ENCODE measurements at places on chromosomes 5 and 9.

DNA sequence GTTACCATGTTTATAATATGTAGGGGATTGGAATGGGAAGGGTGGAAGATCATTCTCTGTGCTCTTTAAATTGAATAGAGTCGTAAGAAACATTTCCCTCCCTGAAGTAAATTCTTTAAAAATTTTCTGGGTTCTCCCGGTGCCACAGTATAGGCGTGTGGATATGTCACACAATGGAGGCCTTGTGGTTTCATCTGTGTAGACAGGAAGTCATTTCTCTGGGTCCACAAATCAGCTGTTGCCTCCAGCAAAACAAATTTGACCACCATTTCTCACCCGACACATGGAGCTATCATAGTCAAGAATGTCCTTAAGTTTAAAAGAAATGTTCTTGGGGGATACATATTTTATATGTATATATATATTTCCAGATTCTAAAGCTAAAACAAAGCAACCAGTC is 17.4 kb downstream of the CEP78 start:
- no peak for DNase-seq

- no peak for DNase-seq
Measured at GRCh38 chr9:126802318-126803059, 2.4 kb upstream of the ZBTB43 start.

DNA sequence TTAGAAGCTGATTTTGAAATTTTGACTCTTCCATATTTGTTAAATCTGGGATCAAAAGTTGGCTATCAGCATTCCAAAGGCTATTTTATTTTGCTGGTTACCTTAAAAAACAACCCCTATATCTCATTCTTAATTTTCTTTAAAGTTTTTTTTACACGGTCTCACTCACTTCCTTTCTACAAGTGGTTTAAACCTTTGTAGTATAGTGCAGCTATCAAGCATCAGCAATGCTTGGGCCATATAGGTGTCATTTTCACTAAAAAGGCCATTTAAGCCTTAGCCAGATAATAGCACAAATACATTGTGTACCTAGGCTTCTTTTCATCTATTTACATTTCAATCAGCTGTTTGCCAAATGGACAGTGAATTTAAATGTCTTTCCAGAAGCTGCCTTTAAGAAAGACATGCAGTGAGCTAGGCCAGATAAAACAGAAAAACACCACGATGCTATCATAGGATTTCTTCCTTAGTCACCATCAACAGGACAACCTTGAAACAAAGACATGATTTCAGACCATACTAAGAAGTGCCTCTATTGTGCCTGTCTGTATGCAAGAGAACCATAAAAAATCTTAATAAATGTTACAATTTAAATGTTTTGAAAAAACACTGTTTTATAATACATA is 104.2 kb downstream of the RAPGEF6 start:
- DNase-seq = no peak

DNA sequence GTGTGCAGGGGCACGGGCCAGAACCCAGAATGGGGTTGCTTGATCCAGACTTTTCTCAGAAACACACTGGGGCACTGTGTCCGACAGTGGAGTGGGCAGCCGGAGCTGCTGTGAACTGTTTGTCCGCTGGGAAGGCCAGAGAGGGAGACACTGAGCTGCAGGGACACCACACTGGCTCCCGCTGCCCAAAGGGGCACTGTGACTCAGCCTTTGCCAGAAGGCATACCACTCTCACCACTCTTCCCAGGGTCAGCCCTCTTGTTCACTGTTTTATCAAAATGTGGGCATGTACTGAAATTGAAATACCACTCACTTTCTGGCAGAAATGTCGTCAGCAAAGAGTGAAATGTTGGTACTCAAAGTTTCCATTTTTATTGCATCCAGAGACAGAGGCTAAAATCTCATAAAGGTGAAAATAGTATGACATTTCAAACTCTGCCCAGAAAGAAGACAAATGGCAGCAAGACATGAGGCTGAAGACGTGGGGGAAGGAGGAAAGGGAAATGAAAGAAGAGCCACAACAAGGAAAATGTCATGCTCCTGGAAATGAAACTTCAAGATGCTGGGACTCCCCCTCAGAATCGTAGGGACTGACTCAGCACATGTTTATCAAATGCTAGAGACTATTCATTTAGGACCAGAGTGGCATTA is 4.5 kb upstream of the IL7R start:
- no peak for DNase-seq

DNA sequence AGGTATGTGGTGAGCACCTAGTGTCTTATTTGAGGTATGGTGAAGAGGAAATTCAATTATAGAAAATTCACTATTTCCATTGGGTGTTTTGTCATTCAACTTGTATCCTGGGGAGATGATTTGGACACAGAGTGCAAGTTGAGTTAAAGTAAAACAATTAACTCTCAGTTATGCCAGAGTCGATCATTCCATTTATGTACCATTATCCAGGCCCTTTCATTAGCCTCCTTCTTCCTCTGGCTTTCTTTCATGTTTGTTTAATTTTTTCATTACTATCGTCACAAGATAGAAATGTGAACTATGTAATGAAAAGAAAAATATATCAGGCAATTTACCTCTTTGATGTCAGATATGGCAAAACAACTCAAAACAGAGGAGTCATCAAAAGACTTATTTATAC is 1347.2 kb upstream of the NUDT12 start:
- DNase-seq = no peak

- no peak for DNase-seq
Measured at GRCh38 chr5:135576075-135576599, 2.7 kb downstream of the CXCL14 start.

GRCh38 chr9:116155698-116156039 is 2.1 kb downstream of the PAPPA start:
- no peak for DNase-seq

GRCh38 chr5:55836191-55836590 is 15.0 kb upstream of the IL31RA start:
- no peak for DNase-seq

GRCh38 chr5:61967681-61968080 is 338.3 kb upstream of the KIF2A start:
- no peak for DNase-seq

- DNase-seq = no peak
Measured at GRCh38 chr5:109125755-109126429, 283.9 kb downstream of the PJA2 start.

- no peak for DNase-seq
Measured at GRCh38 chr9:20325008-20325407, 297.3 kb downstream of the MLLT3 start.

DNA sequence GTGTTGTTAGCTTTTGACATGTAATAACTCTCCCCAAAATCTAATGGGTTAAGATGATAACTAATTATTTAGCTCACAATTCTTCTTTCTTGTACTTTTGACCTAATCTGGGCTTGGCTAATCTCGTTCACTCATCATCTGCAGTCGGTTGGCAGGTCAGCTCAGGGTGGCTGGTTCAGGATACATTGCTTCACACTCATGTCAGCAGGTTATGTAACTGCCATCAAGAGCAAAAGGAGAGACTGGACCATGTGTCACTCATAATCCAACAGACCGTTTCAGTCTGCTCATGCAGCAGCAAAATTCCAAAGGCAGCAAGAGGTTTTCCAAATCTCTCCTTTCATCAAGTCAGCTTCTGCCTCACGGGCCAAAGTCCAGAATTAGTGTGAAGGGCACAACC is 998.4 kb upstream of the CTNND2 start:
- DNase-seq = no peak

GRCh38 chr5:8299716-8300115 is 430.8 kb downstream of the MTRR start:
- DNase-seq = no peak

- DNase-seq = no peak
Measured at GRCh38 chr5:132095424-132095972, 21.9 kb downstream of the CSF2 start.

- no peak for DNase-seq
Measured at GRCh38 chr5:78328585-78329173, 31.7 kb upstream of the SCAMP1 start.

- no peak for DNase-seq
Measured at GRCh38 chr5:56696900-56697299, 118.4 kb upstream of the MAP3K1 start.

DNA sequence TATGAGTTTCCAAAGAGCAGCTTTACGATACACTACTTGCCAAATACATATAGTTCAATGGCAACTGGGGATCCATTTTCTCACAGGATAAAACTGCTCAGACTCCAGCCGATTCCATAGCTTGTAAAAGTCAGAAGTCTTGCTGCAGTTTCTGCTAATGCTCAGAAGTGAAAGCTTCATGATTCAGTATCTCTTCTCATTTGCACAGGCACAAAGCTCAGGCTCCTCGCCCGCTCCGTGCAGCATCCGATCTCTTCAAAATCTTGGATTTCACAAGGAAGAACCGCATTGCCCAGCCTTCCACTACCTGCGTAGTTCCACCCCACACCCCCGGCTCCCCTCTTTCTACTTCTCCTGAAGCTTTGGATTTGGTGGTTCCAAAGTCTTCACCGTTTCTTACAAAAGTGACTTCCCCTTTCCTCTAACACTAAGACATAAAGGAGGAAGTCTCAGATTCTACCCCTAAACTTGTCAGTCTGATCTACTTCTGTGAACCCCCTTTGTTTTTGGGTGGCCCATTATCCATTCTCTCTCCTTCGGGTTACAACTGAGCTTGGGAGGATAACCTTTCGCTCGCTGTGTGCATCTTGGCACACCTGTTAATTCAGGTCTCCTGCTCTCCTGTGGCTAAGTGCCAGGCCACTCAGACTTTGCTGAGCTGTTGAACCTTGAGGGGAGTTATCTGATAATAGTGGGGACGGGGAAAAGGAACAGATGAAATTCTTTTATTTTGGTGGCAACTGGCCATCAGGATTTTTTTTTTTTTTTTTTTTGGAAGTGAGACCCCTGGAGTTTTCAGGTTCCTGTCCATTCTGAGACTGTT is 194.1 kb downstream of the GNA14 start:
- no peak for DNase-seq

GRCh38 chr5:93273176-93273575 is 307.8 kb downstream of the NR2F1-AS1 start:
- DNase-seq = no peak

GRCh38 chr5:113188436-113188835 is 211.8 kb downstream of the DCP2 start:
- no peak for DNase-seq

DNA sequence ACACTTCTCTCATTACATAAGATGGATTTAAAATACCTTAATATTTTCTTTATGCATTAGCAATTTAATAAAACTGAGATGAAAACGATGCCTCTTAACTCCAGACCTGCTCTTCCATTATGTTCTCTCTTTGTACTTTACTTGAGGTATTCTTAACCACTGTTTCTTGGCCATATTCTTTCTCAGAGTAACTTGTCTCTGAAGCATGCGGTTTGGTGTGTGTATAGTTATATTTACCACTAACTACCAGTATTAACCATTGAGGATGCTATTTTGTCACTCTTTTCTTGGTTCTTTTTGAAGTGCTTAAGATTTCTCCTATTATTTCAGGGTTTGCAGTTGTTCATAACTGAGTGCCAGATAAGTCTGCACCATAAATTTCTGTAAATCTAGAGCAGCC is 17.9 kb downstream of the TMEM167A start:
- DNase-seq = no peak

GRCh38 chr5:639584-640213 is 27.6 kb downstream of the CEP72 start:
- DNase-seq = no peak

DNA sequence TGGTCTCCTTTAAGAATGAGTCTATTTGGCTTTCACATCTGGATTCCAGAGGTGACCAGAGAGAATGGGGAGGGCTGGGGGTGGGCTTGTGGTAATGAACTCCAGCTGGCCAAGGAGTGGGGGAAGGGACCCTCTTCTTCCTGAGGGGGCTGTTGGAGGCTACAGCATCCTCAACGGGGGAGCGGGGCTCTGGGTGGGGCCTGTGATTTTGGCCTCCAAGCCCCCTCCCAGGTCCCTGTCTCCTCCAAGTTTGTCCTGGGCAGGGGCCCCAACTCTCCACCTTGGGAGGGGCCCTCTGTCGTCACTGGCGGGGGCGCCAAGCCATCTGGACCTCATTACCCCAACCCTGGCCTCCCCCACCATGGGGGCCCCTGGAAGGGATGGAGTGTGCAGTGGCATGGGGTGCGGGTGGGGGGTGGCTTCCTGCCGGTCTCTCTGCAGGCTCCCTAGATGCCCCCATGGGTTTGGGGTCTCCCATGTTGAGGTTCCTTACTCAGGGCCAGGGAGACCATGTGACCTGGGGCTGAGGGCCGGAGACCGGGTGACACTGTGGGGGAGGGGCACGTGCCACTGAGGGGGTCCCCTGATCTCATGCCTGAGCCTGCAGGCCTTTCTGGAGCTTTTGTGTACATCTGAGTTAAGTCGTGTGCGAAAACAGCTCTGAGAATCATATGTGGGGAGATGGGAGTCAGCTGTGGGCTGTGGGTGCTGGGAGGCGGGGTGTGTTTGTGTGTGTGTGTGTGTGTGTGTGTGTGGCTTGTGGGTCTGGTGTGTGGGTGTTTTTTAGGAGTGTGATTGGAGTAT is 32.4 kb downstream of the GOLGA2 start:
- no peak for DNase-seq

GRCh38 chr5:64707191-64707590 is 16.9 kb downstream of the SHISAL2B start:
- DNase-seq = no peak

- DNase-seq = no peak
Measured at GRCh38 chr5:60382716-60383115, 317.2 kb downstream of the DEPDC1B start.

DNA sequence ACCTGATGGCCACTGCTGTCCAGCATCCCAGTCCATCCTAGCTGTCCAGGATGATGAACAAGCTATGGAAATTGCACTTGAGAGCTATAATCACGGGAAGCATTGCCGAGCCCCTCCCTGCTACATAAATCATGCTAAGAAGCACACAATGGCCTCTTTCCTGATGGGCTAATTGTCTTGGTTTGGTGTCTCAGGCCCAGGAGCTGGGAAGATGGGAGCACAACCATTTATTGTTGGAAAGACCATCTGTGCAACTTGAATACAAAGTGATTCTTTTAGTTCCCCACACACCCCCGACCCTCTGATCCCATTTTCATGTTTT is 80.4 kb downstream of the RGS3 start:
- no peak for DNase-seq

Data from activated CD8-positive, alpha-beta memory T cell treated with anti-CD3 and anti-CD28 coated beads for 1 hour (primary cell).